ENCODE measurements at places on chromosomes 12 and 14.

- DNase-seq, result no peak
These were observed 4.5 kb downstream of the DCN start for GRCh38 chr12:91178139-91178561.

GRCh38 chr12:94264736-94265485 lies 116.5 kb downstream of the PLXNC1 start:
- DNase-seq, result no peak

GRCh38 chr12:45446013-45446412 lies 230.1 kb downstream of the ANO6 start:
- no peak for DNase-seq

DNA sequence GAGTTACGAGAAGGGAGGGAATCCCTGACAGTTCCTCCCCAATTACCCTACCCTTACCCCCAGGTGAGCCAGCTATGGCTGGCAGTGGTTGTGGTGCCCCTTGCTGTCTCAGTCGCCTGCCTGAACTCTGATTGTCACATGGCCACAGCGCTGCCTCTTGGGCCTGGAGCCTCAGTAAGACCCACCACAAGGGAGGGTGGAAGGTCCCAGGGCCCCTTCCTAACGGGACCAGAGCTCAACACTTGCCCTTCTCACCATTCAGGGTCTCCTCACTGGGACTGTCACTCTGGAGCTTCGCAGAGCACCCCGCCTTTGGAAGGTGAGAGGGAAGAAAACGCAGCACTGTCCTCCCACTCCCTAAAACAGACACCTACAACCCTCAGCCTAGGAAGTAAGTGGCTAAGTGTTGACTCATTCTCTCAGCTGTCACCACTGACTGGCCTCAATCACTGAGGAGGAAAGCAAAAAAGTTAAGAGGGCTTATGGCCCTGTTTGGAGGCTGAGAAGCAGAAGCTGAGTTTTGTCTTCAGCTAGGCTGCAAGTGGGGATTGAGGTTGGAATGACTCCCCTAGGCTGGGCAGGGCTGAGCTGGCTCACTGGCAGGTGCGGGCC lies 1.0 kb downstream of the TMEM253 start:
- DNase-seq, result no peak

- no peak for DNase-seq
These were observed 64.5 kb upstream of the SSTR1 start for GRCh38 chr14:38143170-38143569.

Data from NCI-H1417 treated with DMSO at 0.1 percent for 48 hours (cell line).